Type B pancreatic cell (in vitro differentiated cells): ENCODE measurements at places on chromosomes 6 and 20. TPM values are rescaled to one million over a fixed set of nuclear protein-coding genes. Genes with fewer than 3 reads are reported as not detected.

Gene SLC18B1
- 17.6 and 19.3 TPM in 2 replicates for total RNA-seq

Gene NQO2
- total RNA-seq, result 19.1 and 19.5 TPM in 2 replicates

Gene BEND3
- total RNA-seq, result 9.6 and 14.4 TPM in 2 replicates

Gene IRF4
- 1.7 TPM in 1 of 2 replicates, not detected in the other for total RNA-seq

Gene DEF6
- total RNA-seq, result 6.2 and 12.1 TPM in 2 replicates

Gene SPDEF
- 0.62 and 1.6 TPM in 2 replicates for total RNA-seq

Gene PAK5
- 0.69 and 1.8 TPM in 2 replicates for total RNA-seq

Gene UBE2C
- 46.4 and 136 TPM in 2 replicates for total RNA-seq

Gene RPS10
- 1,583 and 1,590 TPM in 2 replicates for total RNA-seq

Gene STK4
- total RNA-seq, result 28.3 and 32.6 TPM in 2 replicates

DNA sequence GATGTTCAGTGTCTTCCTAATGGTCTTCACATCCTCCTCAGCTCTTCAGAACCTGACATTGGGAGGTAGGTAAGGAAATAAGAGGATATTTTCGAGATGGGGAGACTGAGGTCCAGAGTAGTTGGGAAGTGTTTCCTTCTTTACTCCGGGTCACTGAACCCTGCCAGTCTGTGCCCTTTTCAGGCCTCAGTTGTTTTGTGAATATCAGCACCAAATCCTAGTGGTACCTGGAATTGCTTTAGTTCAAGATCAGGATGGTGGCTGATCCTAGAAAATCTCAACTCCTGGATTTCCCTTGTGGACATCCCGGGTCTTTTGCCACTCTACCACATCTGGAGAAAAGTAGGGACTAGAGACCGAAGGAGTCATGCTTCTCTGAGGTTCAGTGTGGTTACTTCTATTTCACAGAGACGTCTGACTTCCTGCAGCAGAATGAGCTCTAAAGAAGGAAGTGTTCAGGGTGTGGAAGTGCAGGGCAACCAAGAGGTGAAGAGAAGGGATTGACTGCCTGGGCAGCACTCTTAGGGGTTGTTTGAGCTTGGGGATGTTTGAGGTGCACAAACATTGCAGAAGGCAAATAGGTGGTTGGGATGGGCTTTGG lies 995 bp downstream of the STK4 start:
- no peak for DNase-seq

GRCh38 chr6:157646012-157646411 lies 177.0 kb upstream of the SNX9 start:
- no peak for DNase-seq

GRCh38 chr6:125859727-125860126 lies 69.0 kb downstream of the NCOA7 start:
- DNase-seq, result no peak

GRCh38 chr20:39298571-39299506 lies 336.7 kb downstream of the DHX35 start:
- DNase-seq, result no peak

DNA sequence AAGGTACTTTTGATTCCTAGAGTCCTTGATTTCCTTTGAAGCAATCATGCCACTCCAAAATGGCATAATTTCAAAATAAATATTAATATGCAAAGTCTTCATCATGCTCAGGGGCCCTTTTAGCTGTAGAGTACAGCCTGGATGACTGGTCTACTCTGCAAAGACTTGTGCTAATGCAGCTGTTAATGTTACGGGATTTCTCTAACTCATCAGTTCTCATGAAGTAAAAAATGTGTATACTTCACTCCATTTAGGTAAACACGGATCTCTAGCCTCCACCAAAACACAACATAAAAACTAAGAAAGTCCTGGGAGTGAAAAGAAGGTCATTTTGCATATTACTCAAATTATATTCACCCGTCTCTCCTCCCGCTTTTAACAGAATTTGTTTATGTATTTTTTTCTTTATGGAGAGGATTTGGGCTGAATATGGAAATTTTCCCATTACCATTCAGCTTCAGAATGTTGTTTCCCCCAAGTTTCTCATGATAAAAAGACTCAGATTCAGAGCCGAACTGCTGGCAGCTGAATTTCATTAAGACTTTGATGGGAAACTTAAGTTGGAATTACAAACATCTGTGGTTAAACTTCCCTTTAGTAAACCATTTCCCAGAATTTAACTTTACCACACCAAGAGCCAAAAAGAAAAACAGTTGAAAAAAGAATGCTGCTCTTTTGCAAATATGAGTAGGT lies 8.7 kb downstream of the LAMA4 start:
- DNase-seq, result no peak

DNA sequence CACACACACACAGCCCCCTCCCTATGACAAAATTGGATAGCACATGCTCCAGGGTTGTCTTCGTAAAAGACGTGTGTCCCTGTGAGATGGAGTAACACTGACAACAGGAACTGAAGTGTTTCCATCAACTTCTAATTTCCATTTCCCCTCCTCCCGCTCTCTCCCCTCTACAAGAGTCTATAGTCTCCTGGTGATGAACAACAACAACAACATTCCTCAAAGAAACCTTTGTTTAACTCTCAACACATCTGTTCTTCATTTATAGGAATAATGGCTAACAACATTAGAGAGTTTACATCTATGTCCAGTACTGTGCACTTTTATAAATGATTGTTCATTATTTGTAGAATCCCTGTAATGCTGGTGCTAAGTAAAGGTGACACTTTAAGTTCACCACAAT lies 205.8 kb upstream of the SSTR4 start:
- DNase-seq, result no peak

DNA sequence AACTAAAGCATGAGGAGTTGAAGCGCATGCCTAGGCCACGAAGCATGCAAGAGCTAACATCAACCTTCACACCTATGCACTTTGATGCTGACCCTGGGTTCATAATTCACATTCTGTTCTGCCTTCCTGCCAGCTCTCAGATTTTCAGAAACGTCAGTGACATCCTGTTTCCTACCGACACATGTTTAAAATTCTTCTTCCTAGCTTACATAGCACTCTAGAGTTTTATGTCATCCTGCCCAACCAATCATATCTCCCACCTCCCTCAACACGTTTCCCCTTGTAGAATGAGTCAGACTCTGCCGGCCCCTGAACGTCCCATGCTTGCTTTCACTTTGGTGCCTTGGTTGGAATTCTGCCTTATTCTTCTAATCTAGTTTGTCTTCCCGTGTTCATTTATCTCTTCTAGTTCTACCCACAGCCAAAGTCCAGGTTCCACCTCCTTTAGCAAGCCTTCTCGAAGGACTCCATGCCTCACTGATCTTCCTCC lies 97.2 kb upstream of the MAP7 start:
- DNase-seq, result no peak

DNA sequence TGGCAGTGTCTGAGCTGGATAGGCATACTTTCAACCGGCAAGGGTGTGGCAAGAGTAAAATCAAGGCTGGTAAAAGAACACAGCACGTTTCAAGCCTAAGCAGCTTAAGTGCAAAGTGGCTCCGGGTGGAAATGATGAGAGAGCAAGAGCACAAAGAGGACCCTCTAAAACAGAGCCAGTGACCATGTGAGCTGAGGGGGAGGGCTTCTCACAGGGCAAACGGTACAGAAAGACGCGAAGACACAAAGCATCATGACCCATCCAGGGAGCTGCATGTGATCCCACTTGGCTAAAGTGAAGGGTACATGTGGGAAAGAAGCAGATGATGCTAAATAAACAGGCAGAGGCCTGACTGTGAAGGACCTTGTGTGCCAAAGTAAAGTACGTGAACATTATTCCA lies 25.7 kb downstream of the FKBP5 start:
- no peak for DNase-seq

DNA sequence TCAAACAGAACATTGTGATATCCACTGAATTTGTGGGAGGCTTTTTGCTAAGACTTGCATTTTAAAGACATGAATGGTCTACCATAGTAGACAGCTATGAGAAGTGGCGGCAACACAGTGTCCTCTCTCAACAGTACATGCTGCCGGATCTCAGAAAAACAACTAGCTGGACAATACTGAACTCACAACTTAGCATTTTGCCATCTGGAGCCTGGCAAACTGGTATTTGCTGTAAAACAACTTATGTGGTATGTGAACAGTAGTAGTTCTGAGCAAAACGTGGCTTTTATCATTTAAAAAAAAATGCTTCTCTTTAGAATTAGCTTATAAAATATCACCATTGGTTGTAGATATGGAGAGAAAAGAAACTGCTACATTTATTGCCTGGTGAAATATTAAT lies 3.3 kb upstream of the PXDC1 start:
- no peak for DNase-seq

- no peak for DNase-seq
These were observed 12.7 kb upstream of the SIRT5 start for GRCh38 chr6:13561624-13562267.

GRCh38 chr6:80862756-80863155 lies 756.3 kb downstream of the BCKDHB start:
- no peak for DNase-seq

- DNase-seq, result no peak
These were observed 178.9 kb upstream of the HEY2 start for GRCh38 chr6:125570526-125570925.

GRCh38 chr6:156995502-156995901 lies 218.3 kb downstream of the ARID1B start:
- no peak for DNase-seq

DNA sequence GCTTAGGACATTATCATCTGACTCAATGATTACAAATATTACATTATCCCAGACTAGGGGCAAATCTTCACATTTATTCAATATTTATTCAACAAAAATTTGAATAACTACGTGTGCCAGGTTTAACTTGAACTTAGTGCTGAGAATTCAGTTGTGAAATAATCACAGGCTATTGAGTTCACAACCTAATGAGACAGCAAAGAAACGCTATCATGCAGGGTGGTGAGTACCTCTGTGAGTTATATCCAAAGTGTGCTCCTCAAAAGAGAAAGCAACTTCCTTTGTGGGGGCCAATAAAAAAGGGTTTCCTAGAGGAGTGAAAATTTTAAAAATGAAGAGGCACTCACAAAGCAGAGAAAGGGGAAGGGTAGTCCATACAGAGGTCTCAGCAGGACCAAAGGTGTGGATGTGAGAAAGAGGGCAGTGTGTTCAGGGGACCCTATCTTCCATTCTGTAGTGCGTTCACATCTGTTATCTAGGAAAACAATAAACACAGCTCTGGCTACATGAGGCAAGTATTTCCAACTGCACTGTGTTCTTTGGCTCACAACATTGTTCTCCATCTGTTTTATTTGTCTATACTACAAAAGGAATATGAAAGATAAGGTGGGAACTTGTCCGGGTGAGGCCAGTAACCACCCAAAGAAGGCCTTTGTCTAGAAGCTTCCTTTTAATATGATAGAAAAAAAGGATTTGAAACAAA lies 155.4 kb upstream of the MARCKS start:
- no peak for DNase-seq

- DNase-seq, result no peak
These were observed 125.9 kb upstream of the ESR1 start for GRCh38 chr6:151681433-151682059.

DNA sequence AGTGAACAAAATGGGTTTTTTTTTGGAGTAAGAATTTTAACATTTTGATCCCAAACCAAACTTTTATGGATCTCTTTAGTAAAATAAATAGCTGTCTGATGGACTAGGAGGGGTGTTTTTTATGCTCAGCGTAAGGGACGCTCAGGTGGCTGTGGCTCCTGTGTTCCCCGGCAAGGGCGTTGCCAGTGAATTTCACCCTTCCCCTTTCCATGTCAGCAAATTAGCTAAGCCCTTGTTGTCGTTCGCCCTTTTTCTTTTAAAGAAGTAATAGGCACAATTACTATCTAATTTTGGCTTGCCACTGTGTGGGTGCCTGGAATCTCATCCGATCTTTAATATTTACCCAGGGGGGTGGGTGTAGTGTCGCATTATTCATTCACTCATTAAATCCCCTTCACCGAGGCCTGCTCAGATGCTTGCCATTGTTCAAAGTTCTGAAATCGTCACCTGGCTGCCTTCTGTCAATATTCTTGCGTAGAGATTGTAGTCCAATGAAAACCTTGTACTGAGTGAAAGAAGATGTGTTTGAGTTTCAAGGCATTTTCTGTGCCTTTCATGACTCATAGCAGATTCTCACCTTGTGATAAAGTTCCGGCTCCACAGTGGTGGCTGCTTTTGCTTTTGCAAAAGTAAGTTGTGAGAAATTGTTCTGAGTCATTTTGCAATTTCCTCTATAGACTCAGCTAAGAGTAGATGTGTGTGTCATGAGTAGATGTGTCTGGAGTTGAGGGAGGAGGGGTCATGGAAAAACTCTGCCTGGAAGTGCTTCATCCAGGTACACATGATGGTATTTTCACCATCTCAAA lies 40.0 kb upstream of the CLDN20 start:
- DNase-seq, result no peak

- DNase-seq, result no peak
These were observed 56.6 kb downstream of the SLC23A2 start for GRCh38 chr20:4944518-4945313.

DNA sequence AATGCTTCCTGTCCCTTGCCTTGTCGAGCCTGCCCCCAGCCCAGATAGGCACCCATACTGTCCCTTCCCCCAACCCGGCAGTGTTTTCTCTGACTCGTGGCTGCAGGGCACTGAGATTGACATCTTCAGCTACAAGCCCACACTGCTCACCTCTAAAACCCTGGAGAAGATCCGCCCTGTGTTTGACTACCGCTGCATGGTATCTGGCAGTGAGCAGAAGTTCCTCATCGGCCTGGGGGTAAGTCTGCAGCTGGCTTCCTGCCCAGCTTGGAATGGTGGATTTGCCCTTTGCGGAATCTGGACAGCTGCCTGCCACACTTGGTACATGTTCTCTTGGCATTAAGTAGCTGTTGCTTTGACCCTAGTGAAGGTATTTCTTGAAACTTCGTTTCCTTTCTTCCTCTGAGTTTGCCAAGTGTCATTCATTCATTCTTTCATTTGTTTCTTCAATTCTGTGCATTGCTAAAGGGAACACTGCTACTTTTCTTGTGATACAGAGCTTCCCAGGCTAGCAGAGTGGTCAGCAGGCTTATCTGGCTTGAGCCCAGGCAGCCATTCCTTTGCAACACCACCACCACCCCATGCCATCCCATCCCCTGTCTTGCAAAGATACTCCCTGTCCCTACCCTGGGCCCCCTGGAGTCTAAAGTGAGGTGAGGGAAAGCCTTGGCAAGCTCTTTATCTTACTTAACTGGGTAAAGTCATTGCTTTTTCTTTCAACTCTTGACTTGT lies 26.2 kb downstream of the CCDC167 start:
- no peak for DNase-seq

DNA sequence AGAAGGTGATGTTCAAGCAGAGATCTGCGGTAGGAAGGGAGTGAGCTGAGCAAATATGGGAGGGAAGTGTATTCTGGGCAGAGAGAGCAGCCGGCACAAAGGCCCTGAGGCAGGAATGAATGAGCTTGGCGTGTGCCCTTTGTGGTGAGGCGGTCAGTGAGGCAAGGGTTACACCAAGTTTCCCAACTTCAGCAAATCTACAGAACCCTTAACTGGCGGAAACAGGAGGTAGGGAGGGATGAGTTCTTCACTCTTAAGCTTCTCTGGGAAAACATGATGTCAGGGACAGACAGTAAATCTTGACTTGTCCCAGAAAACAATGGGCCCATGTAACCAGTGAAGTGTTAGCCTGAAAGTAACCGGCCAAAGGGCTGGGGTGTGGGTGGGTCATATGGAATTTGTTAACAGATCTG lies 97.1 kb upstream of the PTPN1 start:
- no peak for DNase-seq

GRCh38 chr6:162267641-162268040 lies 459.9 kb downstream of the PRKN start:
- no peak for DNase-seq
